ENCODE measurements at places on chromosomes 7 and 10.

- DNase-seq = no peak
Measured at GRCh38 chr10:122132331-122132755, 138.8 kb upstream of the BTBD16 start.

DNA sequence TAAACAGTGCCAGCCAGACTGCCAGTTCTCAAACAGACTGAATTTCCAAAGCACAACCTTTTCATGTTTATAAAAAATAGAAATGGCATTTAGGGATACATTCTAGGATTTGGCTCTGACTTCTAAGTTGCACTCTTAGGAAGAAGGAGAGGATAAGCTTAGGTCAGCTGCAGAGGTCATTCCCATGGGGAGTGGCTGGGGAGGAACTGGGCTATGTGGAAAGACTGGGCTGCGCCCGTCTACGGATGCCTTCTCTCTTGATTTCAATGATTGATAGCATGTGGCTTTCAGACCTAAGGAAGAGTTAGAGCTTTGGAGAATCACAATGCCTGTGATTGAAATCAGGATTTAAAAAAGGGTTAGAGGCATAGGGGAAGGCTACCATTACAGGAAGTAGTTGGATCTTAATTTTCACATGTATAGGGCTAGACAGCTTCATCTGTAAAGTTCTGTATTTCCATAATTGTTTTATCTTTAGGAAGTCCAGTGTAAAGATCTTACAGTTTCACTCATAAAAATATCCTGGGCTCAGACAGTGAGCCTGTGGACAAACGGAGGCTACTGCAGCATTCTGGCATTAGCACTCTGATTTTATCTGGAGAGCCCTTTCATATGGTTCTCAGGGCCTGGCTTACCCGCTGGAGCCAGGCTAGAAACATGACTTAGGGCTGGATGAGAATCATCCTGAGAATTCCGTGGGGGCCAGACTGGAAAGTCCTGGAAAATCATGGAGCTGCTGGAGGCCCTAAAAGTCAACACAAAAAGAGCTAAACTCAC, 29.5 kb downstream of the NUDT5 start:
- DNase-seq = no peak

GRCh38 chr7:111678281-111678680, 116.0 kb upstream of the IMMP2L start:
- DNase-seq = no peak

DNA sequence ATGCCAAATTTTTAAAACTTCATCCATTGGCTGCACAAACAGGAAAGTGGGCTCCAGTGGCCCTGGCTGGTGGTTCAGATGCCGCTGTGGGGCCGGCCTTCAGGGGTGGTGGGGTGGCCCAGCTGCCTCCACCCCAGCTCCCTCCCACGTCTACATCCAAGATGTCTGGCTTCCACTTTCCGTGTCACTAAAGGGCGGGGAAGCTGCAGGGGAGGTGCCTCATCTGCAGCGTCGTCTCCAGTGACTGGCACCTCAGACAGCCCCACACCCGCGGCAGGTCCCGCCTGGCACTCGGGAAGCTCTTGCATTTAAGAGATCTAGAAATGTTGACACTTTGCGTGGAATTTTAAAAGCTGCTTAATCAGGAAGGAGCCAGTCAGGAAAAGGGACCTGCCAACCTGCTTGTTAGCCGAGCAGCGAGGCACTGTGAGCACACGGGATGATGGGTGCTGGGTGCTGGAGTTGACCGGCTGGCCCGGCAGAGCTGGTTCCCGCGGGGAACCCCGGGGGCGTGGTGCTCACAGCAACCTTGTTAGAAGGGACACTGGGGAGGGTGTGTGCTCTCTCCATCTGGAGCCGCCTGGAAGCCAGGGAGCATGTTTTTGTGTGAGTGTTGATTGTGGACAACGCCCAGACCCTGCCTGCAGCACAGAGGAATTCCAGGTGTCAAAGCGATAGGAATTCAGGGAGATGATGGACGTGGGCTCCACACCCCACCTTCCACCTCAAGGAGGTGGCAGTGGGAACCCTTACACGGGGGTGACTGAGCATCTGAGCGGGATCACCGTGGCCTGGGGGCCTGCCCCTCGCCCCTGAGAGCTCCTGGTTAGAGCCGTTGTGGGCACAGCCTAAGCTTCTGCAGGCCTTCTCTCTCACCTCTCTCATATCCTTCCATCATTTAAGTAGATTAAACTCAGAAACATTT, 320.5 kb downstream of the PTPRN2 start:
- DNase-seq = no peak

DNA sequence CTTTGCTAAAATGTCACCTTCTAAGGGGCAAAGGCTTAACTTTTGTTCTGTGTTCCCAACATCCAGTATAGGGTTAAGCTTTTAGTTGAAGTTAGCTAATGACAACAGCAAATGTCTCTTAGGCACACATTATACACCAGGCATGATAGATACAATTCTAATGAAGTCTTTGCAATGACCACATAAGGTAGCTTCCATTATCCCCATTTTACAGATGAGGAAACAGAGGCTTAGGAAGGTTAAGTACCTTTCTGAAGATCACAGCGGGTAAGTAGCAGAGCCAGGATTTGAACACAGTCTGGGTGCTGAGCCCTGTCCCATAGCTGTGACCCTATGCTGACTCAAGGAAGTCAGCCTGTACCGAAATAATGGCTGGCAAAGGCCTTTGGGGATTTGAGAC, 1.9 kb downstream of the BUD31 start:
- DNase-seq = no peak

DNA sequence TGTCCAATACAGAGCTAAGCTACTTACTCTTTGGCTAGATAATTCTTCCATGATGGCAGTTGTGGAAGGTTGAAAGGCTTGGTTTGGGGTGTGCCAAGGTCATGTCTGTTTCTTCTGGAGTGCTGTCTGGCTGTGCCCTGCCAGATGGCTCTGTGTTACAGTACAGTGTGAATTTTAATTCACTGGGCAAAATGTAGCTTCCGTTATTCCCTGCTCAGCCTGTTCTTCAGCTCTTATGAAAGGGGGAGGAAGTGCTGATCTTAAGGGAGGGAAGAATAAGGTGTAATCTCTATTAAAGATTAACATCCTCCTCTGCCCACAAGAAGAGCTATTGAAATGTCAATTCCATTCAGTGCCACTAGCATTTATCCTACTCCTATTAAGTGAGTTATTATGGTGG, 52.2 kb downstream of the SND1 start:
- peak; percentile 55 for DNase-seq

DNA sequence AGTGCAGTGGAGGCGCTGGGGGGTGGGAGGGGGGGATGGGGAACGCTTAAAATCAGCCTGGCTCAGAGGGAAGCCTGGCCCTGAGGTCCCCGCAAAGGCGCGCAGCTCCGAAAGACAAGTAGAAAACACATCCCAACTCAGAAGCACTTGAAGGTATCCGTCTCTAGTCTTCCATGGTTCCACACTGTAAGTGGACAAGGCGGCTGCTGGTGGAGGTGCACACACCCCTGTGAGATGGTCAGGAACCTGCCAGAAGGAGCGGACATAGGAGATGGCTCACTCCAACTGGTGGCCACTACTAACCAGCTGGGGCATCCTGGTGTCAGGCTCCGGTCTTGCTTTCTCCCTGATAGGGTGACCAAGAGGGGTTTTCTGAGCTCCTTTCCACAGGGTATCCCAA, 41.7 kb downstream of the CTBP2 start:
- DNase-seq = no peak

DNA sequence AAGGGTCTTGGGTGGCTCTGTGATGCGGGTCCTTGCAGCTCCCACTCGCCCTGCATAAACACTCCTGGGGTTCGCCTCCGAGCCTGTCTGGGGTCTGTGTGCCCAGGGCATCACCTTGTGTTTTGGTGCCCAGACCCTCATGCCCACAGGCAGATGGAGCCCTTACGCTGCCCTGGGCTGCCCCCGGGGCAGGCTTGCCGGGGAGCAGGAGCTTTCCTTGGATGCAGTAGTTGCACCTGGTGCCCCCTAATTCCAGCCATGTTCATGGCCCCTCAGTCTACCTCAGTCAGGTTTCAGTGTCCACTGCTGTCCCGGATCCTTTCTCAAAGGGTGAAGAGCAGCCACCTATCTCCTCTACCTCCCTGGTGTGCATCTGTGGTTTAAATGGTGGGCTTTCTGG, 396.0 kb downstream of the PTPRN2 start:
- no peak for DNase-seq

DNA sequence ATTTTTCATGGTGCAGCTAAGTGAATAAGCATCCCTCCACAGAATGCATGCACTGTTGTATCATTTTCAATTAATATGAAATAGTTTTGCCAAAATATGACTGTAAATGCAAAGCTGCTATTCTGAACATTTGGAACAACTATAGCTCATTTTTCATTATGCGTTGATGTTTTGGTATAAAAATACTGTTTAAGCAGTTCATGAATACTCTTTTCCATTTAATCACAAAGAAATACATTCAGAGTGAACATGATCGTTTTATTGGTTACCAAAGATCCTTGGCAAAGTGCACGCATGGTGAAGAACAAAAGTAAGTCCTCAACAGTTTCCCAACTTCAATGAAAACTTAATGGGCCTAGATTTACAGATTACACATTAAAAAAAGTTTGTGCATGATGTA, 33.1 kb downstream of the SKIDA1 start:
- no peak for DNase-seq

DNA sequence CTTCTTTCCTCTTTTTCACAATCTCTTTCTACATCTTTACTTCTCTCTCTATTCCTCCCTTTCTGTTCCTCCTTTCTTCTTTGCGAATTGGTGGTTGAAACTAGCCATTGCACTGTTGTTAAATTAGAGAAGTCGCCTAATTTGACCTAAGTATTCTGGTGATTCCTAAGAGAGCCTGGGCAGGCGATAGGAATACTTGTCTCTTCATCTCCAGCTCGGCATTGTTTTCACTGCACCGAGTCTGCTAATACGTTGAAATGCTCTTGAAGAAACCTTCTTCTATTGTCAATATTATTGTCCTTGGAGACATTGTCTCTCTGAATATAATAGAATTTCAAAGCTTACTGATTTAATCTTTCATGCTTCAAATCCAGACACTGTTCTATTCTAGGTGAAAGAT, 31.7 kb downstream of the KCND2 start:
- DNase-seq = no peak

DNA sequence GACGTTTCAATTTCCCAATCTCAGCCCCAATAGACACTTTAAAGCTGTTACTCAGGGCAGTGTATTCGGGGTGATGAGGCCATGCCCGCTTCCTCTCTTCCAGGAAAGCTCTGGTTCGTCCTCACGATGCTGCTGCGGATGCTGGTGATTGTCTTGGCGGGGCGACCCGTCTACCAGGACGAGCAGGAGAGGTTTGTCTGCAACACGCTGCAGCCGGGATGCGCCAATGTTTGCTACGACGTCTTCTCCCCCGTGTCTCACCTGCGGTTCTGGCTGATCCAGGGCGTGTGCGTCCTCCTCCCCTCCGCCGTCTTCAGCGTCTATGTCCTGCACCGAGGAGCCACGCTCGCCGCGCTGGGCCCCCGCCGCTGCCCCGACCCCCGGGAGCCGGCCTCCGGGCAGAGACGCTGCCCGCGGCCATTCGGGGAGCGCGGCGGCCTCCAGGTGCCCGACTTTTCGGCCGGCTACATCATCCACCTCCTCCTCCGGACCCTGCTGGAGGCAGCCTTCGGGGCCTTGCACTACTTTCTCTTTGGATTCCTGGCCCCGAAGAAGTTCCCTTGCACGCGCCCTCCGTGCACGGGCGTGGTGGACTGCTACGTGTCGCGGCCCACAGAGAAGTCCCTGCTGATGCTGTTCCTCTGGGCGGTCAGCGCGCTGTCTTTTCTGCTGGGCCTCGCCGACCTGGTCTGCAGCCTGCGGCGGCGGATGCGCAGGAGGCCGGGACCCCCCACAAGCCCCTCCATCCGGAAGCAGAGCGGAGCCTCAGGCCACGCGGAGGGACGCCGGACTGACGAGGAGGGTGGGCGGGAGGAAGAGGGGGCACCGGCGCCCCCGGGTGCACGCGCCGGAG, 2.6 kb downstream of the GJD4 start:
- no peak for DNase-seq

- no peak for DNase-seq
Measured at GRCh38 chr10:110848106-110848505, 23.6 kb upstream of the PDCD4 start.

DNA sequence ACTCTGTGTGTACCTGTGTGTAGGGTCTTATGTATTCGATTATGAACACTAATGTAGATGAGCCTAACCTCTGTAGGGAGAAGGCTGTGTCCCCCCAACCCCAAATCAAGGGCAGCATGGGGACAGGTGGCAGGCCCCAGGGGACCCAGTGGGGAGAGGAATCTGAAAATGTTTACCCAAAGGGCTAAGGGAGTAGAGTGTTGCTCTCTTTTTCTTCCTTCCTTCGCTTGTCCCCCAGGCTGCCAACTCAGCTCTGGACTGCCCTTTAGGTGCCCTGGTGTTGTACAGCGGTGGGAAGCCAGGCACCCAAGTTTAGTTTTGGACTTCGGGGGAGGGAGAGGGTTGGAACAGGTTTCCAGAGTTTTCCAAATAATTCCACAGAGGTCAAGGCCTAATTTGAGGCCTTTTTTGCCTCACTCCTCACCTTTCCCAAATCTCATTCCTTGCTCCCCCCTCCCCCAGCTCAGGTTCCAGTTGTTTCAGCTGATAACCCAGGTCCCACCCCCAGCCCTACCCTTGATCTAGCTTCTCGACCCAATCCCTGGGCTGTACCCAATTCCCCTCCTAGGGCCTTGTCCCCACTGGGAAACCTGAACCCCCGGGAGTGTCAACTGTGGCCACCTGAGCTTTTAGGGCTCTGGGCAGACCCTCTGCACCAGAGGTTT, 9.1 kb upstream of the PAX2 start:
- no peak for DNase-seq

DNA sequence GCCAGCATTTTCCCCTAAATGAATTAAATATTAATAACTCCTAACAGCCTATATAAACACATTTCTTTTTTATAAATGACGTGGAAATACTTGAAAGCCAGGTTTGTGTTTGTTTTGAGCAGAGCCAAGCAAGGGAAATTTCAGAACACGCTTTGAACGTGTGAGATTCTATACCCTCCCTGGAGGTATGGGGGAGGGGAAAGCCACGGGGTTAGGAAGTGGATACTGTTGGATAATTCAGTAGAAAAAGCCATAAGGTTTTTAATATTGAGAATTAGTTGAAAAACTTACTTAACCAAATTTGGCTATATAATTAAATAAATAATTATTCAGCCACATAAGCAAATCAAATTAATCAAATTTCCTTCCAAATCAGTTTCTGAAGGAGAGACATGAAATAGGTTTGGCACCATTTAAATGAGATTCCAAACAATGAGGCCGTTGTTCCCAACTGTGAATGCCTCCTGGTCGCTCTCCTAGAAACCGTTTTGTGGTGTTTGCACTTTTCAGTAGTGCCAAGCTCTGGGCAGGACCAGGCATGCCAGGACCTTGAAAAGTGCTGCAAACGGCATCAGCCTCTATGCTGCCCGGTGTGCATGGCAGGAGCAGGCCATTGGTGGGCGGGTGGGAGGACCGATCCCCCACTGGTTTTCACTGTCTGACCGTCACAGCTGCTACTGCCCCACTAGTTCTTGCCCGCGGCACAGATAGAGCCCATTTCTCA, 88.1 kb downstream of the SEPTIN14 start:
- no peak for DNase-seq

DNA sequence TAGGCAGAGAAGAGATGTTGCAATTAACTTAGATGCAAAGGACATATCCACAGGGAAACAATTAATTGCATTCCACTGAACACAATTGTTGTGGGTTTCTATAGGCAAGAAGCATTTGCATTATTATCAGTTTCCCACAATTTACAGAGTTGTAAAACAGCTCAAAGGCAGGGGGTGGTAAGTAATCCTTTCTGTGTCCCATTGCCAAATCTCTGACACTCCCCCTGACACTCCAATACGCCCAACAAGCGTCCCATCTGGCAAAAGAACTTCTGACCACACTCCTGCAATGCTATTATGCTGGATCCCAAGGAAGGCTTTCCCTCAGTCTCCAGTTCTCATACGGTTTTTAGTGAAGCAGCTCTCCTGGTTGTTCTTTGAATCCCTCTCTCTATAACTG, 179.8 kb downstream of the CXCL12 start:
- DNase-seq = no peak

- DNase-seq = no peak
Measured at GRCh38 chr7:95047291-95047690, 139.9 kb downstream of the PPP1R9A start.

All from NCI-H524 treated with DMSO at 0.1 percent for 48 hours (cell line).